ENCODE measurements at places on chromosomes 3 and 15.

- DNase-seq, result peak; percentile 50
These were observed 47.3 kb downstream of the EIF3J start for GRCh38 chr15:44584162-44584749.

DNA sequence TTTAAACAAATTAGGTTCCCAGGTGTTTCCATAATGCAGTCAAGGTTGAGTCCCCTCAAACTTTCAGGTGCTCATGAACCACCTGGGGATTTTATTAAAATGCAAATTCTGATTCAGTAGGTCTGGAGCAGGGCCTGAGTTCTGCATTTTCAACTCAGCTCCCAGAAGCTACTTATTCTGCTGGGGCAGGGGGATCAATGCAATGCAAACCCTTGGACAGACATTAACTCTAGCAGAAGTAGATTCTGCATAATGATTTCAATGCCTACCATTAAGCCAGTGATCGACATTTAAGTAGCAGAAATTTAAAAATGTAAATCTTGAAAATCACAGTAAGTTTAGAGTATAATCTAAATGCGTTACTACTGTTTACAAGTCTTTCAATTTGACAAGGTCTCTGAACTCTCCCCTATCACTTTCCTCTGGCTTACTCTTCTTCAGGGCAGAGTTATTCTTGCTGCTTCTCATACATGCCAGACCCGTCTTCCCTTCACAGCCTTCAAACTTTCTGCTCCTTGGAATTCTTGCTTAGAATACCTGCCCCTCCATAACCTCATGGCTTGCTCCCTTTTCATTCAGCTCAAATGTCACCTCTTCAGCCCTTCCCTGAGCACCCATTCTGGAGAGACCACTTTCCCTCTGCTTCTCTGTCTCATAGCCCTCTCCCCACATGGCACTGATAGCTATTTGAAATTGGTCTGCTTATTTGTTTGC, 19.3 kb upstream of the DPPA4 start:
- no peak for DNase-seq

- no peak for DNase-seq
These were observed 41.8 kb upstream of the XXYLT1 start for GRCh38 chr3:195312714-195313113.

GRCh38 chr3:196207159-196207832, 3.9 kb downstream of the ZDHHC19 start:
- DNase-seq, result no peak

GRCh38 chr15:27850050-27850449, 249.1 kb downstream of the OCA2 start:
- DNase-seq, result no peak

DNA sequence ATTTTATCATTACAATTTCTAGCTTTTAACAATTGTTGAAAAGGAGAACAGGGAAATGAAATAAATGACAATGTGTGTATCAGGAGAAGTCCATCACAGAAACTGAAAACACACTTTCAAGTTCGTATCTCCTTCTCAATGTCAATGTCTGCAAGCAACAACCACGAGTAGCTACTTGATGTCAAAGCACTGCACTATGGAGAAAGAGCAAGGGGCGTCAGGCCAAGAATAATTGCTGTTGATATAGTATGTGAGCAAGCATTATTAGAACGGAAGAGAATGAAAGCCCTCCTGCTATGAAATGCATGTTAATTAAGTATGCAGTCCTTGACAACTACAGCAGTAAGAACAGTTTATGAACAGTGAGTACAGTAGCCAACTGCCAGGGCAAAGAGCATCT, 1250.1 kb downstream of the ZPLD1 start:
- no peak for DNase-seq

DNA sequence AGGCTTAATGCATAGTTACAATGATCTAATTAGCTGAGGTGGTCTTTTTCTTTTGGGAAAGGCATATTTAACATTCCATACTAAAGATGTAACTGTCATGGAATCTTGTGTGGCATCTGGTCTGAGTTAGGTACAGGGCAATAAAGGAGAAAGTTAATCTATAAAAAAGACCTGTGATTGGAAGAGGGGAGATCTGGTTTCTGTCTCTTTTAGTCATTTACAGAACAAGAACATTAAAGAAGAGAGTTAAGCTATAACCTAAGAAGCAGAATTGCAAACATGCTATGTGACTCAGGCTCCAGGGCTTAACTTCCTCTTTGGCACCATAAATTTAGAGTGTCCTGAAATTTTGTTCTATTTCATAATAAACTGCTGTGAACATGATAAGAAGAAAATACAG, 47.2 kb upstream of the MME start:
- no peak for DNase-seq

DNA sequence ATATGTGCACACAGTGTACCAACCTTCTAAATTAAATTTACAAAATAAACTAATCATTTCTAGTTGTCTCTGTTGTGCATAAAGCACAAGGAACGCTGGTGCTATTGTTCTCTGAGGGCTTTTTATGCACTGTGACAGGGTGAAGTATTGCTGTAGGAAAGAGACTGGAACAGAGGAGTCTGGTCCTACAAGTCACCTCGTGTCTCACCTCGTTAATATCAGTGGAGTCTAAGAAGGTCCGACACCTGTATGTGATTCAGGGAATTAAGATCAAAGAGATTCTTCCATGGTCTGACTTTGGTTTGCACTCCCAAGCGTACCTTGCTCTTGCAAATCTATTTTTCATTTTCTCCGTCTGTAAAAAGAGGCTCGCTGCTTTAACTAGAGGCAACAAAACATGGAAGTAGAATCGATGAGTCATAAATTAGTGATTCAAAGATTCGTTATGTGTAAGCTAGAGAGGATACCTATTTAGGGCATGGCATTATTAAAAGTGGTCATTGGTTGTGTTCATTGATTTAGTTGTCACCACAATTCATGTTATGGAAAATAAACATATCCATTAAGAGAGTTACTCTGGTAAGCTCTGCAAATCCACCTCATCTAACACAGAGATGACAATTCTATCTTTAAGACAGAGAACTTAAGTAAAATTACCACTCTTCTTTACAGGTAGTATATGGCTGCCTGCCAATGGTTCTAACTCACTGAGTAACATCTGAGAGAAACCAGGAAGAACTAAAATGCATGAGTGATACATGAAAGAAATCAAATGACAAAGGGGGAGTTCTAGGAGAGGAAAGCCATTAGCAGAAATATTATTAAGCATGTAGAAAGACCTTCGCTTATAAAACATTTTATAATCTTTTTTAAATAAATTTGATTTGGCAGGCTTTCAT, 219.4 kb upstream of the GBE1 start:
- DNase-seq, result no peak

DNA sequence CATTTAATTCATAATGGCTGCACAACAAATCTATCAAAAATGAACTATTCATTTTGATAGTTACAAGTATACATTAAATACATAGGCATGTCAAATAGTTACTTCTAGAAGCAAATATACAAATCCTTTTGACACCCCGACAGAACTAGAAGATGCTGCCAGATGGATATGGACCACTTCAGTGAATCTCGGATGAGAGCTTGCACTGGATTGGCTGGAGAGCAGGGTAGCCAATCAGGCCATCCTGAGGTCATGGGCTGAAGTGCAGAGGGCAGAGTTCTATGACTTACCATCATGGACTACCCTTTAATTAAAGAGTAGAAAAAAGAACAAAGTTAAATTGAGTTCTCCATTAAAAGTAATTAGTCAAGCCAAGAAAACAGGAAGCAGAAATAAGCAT, 8.3 kb downstream of the CCNL1 start:
- no peak for DNase-seq

- DNase-seq, result no peak
These were observed 3.1 kb downstream of the SH3BP5 start for GRCh38 chr3:15329046-15330005.

DNA sequence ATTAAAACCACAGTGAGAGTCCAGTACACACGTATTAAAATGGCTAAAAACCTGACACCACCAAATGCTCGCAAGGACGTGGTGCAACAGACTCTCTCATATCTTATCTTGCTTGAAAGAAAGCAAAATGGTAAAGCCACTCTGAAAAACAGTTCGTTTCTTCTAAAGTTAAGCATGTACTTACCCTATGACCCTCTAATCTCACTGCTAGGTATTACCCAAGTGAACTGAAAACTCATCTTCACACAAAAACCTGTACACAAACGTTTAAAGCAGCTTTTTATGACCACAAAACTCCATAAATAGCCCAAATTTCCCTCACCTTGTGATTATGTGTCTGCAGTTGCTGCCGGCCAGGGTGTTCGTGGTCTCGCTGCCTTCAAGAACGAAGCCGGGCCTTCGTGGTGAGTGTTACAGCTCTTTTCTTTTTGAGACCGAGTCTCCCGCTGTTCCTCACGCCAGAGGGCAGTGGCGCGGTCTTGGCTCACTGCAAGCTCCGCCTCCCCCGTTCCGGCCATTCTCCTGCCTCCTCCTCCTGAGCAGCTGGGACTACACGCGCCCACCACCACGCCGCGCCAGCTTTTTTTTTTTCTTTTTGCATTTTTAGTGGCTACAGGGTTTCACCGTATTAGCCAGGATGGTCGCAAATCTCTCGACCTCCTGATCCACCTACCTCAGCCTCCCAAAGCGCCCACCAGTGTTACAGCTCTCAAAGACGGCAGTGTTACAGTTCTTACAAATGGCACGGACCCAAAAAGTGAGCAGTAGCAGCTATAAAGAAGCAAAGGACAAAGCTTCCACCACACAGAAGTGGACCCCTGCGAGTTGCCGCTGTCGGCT, 165.4 kb downstream of the TJP1 start:
- no peak for DNase-seq

DNA sequence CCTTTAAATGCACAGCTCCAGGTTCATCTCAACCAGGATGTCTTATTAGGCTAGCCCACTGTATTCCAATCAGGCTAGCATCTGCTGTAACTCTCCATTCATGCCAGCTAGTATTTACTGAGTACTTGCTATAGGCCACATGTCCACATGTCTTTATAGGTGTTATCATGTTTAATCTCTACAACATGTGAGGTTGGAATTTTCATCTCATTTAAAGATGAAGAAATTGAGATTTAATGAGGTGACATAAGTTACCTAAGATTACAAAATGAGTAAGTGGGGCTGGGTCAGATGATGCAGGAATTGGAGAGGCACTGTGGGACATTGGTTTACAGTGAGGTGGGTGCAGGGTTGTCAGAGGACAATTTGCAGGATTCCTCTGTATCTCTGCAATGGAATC, 2.9 kb downstream of the IFT122 start:
- DNase-seq, result no peak

DNA sequence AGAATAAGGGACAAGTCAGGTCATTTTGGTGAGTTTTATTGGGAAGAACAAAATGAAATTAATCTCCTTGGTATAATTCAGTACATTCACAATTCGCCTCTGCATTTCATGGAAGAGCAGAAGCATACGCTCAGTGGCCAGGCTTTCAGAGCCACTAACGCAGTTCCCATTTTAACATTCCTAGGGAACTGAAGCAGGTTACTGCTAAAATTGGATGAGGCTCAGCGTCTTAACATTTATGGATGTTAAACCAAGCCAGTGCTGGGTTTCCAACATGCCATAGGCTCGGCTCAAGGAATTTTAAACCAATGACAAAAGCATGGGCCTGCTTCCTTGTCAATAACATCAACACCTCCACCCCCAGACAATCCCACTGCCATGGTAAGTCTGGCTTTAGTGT, 172.7 kb upstream of the PRICKLE2 start:
- DNase-seq, result no peak

DNA sequence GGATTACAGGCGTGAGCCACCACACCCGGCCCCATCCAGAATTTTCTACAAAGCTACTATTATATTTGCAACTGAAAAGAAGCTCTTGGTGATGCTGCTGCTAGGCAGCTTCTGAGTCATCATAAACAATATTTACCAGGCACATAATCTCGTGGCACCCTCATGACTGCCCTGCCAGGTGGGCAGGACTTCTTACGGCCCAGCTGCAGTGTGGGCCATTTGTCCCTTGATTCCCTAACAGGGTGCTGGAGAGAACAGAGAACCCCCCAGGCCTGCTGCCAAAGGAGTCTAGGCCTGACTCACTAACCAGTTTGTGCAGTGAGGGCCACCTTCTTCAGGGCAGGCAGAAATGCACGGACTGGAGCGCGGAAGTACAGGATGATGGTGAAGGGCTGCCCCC, 4.9 kb downstream of the EPB42 start:
- DNase-seq, result no peak

Measured in CD4-positive, alpha-beta T cell treated with Interleukin-15 for 1 hour (primary cell).